ENCODE measurements at places on chromosomes 4 and X. TPM values are rescaled to one million over a fixed set of nuclear protein-coding genes. Genes with fewer than 3 reads are reported as not detected.
A peak's percentile ranks its signal among the peaks of the same experiment; 100 is the strongest.

DNA sequence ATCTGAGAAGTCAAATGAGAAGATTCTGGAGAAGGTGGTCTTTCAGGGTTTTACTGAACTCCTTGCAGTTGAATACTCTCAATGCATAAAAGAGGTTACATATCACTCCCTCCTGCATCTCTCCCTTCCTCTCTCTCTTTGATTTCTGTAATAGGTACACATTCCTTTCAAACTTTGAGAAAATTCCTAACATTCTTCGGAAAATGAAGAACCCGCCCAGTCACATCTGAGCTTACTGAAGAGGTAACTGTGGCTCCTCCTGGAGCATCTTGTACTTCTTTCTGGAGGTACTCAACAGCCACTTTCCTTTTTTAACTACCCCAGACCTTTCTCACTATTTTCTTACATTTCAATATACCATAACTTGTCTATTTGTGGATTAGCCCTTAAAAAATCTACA lies 24.7 kb downstream of the NDST3 start:
- no peak for DNase-seq

GRCh38 chr4:83234902-83235644 lies 49.5 kb downstream of the COQ2 start:
- DNase-seq: no peak

GRCh38 chr4:140052050-140052449 lies 101.9 kb downstream of the MAML3 start:
- peak; percentile 39 for DNase-seq

DNA sequence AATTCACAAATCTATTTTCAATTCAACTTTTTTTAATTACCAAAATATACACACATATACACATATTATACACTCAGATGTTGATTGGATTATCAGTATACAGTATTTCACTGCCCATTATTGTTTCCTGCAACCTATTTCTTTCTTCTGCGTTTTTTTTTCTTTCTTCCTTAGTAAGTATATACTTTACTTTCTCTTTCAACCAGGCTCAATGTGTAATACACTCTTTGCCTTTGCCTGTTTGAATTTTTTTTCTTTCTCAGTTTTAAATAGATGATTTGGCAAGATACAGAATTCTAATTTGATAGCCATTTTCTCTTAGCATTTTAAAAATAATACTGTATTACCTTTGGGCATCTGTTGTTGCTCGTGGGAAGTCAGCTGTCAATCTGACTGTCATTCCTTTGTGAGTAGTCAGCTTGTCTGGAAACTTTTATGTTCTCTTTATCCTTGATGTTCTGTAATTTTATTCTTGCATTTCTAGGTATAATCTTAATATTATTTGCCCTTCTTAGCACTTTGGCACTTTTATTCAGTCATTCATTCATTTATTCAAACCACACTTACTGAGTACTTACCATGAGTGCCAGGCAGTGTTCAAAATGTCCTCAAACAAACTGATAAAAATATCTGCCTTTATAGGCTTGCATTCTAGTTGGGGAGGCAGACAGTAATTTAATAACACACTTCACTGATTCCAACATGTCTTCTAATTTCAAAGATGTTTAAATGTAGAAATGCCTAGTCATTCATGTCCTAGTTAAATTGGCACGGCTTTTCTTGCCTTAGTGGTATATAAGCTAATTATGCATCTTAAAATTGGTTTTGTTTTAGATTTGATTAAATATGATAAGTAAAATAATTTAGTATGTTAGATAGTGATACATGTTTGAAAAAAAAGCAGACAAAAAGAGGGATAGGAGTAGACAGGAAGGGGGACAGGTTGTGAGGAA lies 3.7 kb downstream of the USP38 start:
- DNase-seq: no peak

DNA sequence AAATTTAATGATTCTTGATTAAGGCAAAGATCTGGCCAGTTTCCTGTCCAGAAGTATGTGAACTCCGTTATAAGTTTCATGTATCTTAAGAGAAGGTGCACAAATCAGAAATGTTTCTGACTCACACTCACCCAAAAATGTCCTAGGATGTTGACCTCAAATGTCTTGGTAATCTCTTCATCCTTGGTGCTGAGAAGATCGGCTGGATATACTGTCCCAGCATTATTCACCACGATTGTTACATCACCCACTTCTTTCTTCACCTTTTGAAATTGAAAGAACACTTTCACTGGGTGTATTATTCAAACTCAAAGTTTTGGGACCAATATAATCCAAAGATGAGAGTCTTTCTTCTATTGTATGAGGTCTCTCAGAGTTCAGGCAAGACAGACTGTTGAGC lies 5.7 kb downstream of the HSD17B13 start:
- no peak for DNase-seq

GRCh38 chr4:666436-666810 lies 7.7 kb downstream of the ATP5ME start:
- DNase-seq: no peak

DNA sequence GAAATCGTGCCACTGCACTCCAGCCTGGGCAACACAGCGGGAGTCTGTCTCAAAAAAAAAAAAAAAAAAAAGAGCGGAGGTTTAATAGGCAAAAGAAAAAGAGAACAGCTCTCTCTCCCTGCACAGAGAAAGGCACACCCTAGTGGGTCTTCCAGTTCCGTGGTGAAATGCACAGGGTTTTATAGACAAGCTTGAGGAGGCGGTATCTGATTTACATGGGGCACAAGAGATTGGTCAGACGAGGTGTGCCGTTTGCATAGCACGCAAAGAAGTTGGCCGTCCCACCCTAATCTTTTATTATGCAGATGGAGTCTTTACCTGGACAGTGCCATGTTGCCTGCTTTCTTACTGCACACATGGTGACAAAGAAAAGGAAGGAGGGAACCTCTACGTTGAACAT lies 33.5 kb upstream of the REST start:
- no peak for DNase-seq

NAP1L3 gene
- not detected for total RNA-seq

HTRA3 gene
- total RNA-seq: 0.14 TPM

ARSH gene
- not detected for total RNA-seq

SPACA5 gene
- total RNA-seq: not detected

NLGN3 gene
- not detected for total RNA-seq

AREG gene
- not detected for total RNA-seq
